ENCODE measurements at places on chromosomes 3 and 15.

- DNase-seq: no peak
These were observed 15.7 kb upstream of the USF3 start for GRCh38 chr3:113712129-113712528.

DNA sequence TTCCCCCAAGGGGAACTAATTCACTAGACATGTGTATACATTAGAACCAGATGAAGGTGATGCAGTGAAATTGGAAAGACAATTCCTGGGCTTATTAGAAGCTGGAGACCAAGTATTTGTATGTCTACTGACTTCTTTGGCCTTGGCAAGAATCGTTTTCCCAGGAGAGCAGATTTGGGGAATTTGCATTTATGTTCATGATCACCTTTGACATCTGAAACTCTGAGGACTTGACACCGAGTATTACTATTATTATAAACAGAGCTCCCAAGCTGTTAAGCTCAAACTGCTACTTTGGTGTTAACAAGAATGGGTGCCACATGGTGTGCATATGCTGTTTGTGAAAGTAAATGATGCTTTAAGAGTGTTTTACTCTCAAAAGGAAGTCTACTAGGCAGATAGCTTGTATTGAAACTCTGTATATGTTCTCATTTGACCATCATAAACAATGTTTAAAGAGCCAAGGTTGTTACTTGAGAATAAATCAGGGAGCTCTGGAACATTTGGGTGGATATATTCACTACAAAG, 519.8 kb upstream of the GOLIM4 start:
- DNase-seq: no peak

GRCh38 chr3:148625991-148626390, 71.7 kb upstream of the AGTR1 start:
- no peak for DNase-seq

DNA sequence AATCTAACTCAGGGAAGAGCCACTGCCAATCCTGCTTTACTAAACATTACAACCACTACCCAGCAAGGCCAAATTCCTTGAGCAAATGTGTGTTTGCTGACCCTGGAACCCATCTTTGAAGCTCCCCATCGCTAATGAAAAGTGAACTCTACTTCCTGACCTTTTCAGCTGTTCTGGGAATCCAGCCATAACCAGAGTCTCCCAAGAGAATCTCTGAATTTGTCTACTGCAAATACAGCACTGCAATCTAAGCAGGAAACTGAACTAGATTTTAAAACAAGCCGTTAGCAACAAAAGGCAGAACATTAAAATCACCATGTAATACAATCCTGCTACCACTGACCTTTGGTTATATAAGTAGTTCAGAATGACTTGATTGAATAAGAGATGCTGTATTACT, 309.2 kb downstream of the MAGI1 start:
- DNase-seq: no peak

DNA sequence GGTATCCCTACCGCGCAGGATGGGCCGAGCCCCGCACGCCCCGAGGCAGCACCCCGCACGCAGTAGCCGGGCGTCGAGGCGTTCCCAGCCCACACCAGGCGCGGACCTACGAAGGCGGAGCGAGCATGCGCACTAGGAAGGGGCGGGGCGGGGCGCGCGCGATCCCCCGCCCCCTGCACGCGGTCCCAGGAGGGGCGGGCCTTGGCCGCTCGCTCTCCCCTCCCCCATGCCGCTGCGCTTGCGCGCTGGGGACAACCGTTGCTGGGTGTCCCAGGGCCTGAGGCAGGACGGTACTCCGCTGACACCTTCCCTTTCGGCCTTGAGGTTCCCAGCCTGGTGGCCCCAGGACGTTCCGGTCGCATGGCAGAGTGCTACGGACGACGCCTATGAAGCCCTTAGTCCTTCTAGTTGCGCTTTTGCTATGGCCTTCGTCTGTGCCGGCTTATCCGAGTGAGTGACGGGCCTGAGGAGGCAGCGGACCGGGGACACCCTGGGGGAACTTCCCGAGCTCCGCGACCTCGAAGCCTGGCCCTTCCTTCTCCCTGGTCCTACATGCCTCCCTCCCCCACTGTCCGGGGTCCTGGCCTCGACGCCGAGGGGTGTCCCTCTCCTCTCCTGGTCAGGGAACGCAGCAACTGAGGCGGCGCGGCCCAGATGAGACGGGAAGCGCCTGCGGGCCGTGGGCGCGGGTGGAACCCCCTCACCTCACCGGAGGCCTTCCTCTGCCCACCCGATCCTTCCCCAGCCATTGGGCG, at the start of gene SPESP1:
Gene SPESP1, plus strand, starts transcription at position 258 of the 755 bp plus-strand sequence. Its CDS starts 129 bp downstream, at position 387.
- peak; percentile 38 for DNase-seq

DNA sequence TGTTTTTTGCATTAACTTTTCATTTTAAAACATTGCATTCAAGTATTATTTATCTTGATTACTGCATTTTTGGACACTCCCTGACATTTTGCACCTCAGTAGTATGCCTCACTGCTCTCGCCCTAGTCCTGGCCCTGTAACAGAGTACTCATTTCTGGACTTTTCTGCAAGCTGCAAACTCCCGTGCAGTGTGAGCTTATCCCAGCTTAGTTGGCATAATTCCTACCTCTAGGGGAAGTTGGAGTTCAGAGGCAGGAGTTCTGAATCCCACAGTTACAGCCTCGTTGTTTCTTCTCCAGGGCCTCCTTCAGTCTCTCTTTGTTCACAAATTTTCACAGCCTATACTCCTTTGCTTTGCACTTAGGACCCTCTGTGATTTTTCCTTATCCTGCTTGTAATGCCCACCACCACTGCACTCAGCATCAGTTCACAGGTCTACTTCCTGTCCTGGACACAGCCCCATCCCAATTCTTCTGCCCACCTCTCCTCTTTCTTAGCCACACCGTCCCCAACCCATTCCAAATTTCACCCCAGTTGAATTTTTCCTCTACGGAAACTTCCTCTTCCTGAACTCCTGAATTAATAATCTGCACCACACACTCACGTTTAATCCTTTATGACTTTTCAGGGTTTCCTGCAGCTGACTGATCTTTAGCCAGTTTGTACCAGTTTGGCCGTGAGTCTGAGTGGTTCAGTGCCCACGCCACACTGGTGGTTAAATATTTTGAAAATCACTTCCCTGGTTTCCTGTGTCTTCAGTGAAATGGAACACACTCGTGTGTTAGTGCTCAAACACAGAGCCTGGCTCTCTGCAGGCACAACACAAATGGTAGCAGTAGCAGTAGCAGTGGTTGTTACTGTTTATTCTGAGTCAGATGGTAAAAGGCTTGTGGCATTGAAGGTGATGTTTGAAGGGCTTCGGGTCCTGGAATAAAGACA, 6.3 kb upstream of the CTSH start:
- no peak for DNase-seq

GRCh38 chr3:44418549-44418948, 58.9 kb downstream of the ZNF445 start:
- DNase-seq: no peak

DNA sequence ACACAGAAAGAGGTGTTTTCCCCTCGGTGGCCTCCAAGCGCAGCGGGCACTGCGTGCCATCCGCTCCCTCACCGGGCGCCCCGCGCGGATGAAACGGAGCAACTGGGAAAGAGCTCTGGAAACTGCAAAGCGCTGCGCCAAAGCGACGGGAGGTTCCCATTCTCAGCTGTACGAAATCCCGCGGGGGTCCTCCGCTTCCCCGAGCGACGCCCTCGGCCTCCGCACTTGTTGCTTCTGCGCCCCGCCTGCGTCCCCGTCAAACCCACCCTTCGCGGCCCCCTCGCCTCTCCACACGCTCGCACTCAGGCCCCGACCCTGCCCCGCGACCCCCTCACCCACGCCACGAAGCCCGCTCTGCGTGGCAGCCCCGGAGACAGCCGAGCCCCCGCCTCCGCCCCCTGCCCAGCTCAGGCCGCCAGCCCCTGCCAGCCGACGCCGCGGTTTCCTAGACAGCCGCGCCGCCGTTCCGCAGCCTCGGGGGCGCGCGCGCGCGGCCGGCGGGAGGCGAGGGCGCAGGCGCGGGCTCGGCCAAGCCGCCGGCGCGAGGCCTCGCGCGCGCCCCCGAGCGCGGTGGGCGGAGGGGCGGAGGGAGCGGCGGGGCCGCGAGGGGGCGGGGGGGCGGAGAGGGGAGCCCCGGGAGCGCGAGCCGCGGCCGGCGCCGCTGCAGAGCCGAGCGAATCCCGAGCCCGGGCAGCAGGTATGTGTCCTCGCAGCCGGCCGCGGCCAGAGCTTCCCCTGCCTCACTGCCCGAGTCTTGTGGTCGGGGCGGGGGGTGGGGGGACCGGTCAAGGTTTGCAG, at the start of gene TMEM266:
Gene TMEM266, plus strand, starts transcription at position 666 of the 798 bp plus-strand sequence. CDS start 74,279 bp downstream, outside the sequence.
- DNase-seq: no peak

- no peak for DNase-seq
These were observed 46.7 kb upstream of the MYZAP start for GRCh38 chr15:57544848-57545480.

DNA sequence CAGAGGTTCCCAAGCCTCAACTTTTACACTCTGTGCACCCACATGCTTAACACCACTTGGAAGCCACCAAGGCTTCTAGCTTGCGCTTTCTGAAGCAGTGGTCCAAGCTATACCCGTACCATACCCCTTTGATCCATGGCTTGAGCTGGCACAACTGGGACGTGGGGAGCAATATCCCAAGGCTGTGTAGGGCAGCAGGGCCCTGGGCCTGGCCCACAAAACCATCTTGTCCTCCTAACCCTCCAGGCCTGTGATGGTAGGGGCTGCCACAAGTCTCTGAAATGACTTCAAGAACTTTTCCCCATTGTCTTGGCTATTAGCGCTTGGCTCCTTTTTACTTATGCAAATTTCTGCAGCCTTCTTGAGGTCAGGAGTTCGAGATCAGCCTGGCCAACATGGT, 16.0 kb upstream of the PSMA4 start:
- no peak for DNase-seq

DNA sequence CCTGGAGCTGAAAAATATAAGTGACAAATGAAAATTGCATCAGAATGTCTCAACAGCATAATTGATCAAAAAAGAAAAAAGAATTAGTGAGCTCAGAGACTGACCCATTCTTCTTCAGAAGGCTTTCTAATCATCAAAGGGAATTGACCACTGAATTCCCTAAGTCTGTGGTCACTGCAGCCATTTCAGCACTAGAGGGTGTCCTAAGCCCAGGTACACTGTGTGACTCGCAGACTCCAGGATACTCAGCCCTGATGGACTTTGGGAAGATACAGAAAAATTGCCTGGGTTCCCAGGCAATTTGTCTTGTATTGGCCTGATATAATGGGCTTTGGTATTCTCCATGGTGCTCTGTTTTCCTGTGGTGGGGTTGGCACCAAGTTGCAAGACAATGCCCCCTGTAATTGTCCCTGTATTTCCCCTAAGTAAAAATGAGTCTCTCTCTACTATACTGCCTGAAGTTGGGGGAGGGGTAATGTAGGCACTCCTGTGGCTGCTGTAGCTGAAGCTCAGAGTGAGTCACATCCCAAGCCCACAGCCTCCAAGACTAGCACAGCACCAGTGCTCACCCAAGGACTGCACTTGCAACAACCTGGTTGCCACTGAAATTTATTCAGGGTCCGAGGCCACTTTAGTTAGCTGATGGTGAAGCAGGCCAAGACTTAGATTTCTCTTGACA, 256.0 kb upstream of the STAC start:
- no peak for DNase-seq

GRCh38 chr3:74200952-74201351, 413.5 kb downstream of the CNTN3 start:
- DNase-seq: no peak

DNA sequence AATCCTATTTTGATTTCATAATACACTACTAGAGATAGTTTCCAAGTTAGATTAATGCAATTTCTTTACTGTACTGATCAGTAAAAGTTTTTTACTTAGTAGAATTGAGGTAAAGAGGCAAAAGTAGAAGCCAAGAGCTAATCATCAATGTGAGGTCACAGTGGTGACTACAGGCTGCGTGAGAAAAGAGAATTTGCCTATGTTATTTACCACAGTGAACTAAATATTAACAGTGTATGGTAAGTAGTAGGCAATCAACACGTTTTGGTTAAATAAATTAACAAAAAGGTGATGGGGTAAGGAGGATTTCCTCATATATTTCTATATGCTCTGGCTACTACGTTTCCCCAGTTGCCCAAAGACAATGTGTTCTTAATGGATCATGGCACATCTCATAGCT, 202.2 kb upstream of the CMC1 start:
- DNase-seq: no peak

DNA sequence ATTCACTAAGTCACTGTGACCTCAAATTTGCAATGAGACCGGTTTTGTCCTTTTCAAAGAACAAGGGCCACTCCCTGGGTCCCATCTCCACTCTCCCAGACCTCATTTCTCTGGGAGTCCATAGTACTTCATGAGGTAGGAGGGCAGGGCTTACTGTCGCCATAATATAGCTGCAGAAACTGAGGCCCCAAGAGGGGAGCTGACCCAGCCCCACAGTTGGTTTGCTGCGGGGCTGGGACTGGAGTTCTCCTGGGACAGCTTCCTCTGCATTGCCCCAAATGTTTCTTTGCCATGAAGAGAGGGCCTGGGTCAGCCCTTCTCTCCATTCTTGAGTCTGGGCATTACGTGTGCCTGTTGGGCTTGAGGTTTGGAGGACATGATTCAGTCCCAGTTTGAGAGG, 60.1 kb downstream of the ITGA11 start:
- no peak for DNase-seq

- DNase-seq: no peak
These were observed 514.3 kb upstream of the PPP2R3A start for GRCh38 chr3:135451037-135451785.

DNA sequence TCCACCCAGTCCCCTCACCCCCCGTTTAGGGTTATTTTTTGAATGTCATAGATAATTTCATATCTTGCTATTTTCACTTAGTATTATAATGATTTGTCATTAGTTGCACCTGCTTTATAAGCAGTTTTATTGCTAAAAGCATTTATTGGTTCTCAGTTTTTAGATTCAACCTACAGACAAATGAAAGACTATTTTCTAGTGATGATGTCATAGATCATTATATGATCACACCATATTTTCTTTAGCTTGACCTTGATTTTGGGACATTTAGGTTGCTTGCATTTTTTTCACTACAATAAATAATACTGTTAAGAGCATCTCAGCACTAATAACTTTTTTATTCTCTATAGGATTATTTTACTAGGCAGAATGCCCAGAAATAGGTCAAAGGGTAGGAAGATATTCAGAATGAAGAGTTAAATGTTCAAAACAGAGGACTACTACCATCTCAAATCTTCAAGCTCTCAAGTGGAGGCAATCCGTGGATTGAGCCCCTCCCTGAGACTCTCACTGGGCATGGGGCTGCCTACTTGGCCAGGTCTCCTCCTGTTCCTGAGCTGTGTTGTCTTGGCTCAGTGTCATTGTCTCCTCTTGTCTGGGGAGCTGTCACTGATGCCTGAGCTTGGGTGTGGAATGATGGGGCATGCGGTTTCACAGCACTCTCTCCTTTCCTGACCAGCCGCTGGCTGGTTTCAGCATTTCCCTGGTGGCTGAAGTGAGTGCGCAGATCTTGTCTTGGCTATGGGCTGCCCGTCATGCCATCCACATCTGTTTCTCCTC, 28.4 kb downstream of the CHCHD6 start:
- DNase-seq: no peak

DNA sequence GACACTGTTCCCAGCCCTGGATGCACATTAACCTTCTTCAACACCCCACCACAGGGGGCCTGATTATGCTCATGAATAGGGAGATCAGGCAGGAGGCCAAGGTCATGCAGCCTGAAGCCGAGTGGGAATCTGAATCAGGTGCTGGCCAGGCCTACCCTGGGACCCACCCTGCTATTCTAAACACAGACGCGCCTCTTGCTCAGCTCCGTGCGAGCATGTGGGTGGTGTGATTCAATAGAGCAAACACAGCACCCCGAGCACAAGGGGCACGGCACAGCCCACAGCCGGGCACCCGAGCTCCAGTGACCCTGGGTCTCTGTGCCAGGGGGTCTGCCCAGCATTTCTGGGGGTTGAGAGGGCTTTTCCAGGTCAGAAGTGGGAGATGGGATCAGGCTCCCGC, 24.6 kb upstream of the GRIP2 start:
- DNase-seq: no peak

GRCh38 chr3:172042136-172042662, 2.8 kb downstream of the FNDC3B start:
- DNase-seq: no peak

Measured in stimulated activated CD4-positive, alpha-beta T cell treated with anti-CD3 and anti-CD28 coated beads, Interleukin-15, amount 100 ng/mL, for 1 hour (primary cell).